Stimulated activated CD8-positive, alpha-beta memory T cell treated with anti-CD3 and anti-CD28 coated beads, Interleukin-12 subunit alpha, Interleukin-12 subunit beta, amount 100 ng/mL, for 1 hour (primary cell): ENCODE measurements at places on chromosomes 2 and 18.

GRCh38 chr18:79935098-79935480 lies 16.4 kb downstream of the SLC66A2 start:
- DNase-seq: no peak

GRCh38 chr2:236743039-236743920 lies 173.7 kb downstream of the ACKR3 start:
- DNase-seq: no peak

- DNase-seq: no peak
These were observed 7.8 kb upstream of the FSHR start for GRCh38 chr2:49162151-49162550.

DNA sequence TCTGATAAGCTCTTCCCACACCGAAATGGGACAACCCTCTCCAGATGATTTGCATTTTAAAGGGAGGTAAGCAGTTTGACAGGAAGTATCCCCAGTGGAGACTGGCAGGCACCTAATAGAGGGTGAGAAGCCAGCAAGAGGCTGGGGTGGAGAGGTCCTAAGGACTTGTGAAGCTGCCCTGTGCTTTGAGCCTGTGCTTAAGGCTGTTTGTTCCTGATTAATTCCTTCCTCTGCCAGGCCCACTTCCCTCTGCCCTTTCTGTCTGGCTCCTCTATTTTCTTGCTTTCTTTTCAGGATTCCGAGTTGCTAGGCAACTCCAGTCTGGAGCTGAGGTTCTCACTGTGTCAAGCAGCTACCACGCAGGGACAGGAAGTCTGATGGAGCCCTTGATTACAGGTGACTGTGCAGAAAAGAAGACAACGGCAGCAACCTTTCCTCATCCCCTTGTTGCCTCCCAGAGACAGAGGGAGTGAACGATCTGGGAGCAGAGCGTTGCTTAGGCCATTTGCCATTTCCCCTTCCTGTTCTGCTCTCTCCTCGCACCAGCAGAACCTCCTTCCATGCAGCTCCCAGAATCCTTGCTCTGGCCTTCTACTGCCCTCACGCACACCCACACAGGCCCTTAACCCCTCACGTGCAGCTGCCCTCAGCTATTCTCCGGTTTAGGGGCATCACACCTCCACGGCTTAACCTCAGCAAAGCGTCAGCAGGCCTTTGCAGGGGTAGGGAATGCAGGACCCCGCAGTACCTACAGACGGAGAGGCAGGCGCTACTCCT lies 103.6 kb upstream of the CELF4 start:
- no peak for DNase-seq

- DNase-seq: no peak
These were observed 85.1 kb downstream of the SERPINB8 start for GRCh38 chr18:64055019-64055418.

DNA sequence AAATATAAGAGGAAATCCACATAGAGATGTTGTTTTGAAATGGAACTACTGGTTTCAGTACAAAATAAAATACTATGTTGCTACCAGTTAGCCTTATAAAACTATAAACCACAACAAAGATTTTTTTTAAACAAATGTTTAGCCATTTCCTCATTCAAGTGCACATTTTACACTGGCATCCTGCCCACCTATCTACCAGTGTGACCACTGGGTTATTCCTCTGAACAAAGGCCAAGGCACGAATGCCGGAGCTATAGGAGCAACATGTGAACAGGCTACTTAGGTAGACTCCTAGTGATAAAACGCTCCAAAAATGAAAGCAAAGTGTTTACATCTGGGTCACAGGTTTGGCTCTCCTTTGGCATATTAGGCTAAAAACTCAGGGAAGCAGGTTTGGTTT lies 31.8 kb upstream of the SULT1C4 start:
- DNase-seq: no peak
